ENCODE measurements at places on chromosomes 1 and 21. TPM values are rescaled to one million over a fixed set of nuclear protein-coding genes. Genes with fewer than 3 reads are reported as not detected.
A peak's percentile ranks its signal among the peaks of the same experiment; 100 is the strongest.

GRCh38 chr21:32257962-32258785 is 20.7 kb downstream of the MIS18A start:
- DNase-seq: no peak

DNA sequence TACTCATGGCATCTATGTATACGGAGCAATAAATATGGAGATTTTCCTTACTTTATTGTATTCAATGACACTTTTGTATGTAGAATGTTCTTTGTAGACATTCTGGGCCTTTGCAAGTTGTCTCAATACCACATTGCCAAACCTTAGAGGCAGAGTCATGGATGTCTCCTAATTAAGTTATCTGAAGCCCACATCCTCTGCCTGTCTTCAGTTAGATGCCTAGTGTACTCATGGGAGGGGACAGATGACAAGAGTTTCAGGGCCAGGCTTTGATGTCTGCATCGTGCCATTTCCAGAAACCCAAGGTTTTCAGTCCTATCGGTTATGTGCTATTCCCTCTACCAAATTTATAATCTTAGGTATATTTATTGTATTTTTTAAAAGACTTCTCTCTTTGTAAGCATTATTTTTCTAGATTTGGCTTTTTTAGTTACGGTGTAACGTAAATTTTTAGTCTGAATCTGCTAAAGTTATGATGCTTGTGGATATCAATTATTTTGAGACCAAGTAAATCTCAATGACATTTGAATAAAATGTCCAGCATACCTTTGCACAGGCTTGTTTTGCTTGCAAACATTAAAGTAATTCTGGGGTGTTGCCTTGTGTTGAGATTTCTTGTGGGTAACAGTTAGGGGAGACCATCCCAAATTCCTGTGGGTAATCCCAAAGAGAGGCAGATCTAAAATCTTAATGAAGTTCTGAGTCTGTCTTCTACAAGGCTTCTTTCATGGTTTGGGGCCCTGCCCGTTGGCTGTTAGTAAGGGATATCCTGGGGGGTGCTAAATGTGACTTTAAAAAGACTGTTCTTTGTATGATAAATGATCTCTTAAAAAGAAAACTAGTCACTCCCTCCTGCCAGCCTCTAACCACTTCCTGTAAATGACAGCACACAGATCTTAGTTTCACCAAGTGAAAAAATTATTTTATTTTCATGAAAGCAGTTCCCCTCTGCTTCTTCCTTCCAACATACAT is 8.0 kb upstream of the MACF1 start:
- DNase-seq: peak; percentile 39

DNA sequence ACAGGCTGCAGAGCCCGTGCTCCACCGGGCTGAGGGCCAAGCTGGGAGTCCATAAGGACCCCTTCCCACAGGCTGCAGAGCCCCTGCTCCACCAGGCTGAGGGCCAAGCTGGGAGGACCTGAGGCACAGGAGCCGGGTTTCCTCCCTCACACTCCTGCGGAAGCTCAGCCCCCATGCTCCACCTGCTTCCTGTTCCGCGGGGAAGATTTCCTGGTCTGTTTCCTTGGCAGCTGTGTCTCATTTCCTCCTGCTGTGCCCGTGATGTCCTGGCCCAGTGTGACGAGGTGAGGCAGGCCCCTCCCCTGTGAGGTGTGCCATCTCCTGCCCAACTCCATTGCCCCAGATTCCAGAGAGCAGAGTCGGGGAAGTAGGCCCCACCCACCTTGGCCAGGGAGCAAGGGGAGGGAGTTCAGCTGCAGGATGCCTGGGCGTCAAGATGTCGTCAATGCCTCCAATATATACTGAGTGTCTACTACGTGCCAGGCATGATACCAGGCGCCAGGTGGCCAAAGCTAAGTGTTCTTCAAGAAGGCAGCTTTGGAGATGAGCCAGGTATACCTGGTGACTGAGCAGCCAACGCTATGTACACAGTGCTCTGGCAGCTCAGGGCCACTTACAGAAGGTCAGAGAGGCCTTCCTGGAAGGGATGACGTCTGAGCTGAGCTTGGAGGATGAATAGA is 58.8 kb downstream of the NAV1 start:
- DNase-seq: no peak

DNA sequence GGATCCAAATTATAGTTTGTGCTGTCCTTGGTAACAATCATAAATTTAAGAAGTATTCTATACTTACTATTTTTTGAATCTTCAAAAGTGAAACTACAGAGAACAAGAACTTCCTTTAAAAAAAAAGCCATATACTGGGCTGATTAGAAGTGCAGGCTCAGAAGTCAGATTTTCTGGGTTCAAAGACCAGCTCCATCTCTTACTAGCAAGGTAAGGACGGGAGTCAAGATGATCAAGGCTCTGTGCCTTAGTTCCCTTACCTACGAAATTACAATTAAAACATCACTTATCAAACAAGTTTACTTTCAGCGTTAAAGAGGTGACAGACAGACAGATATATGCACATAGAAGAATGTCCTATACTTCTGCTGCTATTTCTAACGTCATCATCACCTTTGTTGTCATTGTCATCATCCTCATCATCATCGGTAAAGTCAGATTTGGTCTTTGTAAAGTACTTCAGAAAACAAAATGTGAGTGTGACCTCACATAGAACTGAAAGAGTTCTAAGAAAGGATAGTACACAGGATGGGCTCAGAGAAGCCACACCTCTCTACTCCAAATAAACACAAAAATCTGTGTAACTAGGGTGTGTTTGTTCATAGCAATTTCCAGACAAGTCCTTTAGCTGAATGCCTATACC is 178.7 kb downstream of the VAV3 start:
- DNase-seq: no peak

DNA sequence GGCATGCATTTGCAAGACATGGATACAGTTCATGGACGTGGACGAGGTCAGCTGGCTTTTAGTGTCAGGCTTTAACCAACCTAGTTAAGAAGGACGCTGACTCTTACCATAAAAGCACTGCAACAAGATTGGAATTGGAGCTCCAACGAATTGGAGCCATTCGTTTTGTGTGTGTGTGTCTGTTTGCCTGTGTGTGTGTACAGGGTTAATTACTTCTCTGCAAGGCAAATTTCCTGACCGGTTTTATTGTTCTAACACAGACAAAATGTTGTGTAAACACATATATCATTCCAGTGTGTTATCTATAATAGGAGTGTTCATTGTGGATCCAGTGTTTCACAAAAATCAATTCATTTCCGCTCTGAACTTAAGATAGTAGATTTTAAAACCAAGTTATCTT is 7.9 kb downstream of the ITSN1 start:
- DNase-seq: no peak

Gene EFCAB14
- total RNA-seq: 90.5 TPM

Gene KRTAP19-3
- total RNA-seq: not detected

Gene CRP
- total RNA-seq: not detected

Gene OR6N1
- total RNA-seq: not detected

Gene LYPD8
- not detected for total RNA-seq

Gene HSF2BP
- total RNA-seq: 0.37 TPM

Gene ODR4
- 18.6 TPM for total RNA-seq

Gene AKR7A3
- total RNA-seq: 1.1 TPM

Data from T-helper 17 cell (primary cell).